Common myeloid progenitor, CD34-positive (primary cell): ENCODE measurements at places on chromosomes 7 and 10.

GRCh38 chr10:94578790-94579189 lies 33.2 kb downstream of the HELLS start:
- no peak for DNase-seq

GRCh38 chr10:79182781-79183467 lies 114.2 kb downstream of the ZMIZ1 start:
- DNase-seq: no peak

DNA sequence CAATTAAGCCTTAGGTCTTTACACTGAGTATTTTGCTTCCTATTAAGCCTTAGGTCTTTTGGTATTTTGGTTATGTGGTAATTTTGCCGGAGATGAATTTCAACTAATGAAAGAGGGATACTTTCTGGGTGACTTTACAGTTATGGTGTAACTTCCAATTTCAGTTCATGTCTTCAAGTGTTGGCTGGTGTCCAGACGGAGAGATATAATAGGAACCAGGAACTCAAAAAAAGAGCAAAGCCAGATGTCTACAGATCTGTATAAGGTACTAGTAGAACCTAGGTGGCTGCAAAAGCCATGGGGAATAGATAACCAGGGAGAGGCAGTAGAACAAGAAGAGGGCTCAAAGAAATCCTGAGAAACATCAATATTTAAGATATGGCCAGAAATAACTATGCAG lies 12.3 kb downstream of the ERCC6 start:
- no peak for DNase-seq

DNA sequence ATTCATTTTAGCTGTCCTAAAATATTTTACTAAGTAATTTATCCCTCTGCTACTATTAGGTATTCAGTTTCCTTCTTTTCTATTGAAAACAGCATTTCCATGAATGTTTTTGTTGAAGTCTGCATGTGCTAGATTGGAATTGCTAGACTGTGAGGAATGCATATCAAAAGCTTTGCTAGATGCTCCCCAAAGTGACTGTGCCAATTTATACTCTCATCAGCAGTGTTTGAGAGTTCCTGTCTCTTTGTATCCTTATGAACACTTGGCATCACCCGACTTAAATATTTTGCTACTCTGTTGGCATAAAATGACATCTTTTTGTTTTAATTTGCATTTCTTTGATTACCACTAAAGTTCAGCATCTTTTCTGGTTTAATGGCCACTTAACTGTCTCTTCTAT lies 45.0 kb upstream of the PRR15 start:
- DNase-seq: no peak

DNA sequence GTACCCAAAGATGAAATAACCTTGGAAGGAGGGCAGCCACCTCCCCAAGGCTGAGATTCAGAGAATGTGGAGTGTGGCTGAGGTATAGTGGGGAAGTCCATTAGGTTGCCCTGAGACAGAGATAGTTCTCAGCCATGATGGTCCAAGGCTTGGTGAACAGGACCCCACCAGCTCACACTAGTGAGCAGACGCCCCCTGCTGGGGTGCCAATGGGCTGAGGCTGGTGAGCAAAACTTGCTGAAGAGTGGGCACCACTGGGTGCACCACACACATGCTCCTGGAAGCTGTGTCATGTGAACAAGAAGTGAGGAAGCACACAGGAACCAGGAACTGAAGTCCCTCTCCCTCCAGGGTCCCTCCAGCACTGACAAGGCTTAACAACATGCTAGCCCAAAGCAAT lies 8.9 kb downstream of the FBXL13 start:
- DNase-seq: peak; percentile 64

GRCh38 chr7:141161550-141162535 lies 88.0 kb downstream of the TMEM178B start:
- DNase-seq: no peak

GRCh38 chr7:98841179-98841997 lies 28.4 kb downstream of the TMEM130 start:
- peak; percentile 66 for DNase-seq
